Fibroblast of skin of left biceps (primary cell): ENCODE measurements at places on chromosomes 7 and 10.
A peak's percentile ranks its signal among the peaks of the same experiment; 100 is the strongest.

- no peak for DNase-seq
These were observed 8.2 kb downstream of the BLNK start for GRCh38 chr10:96263176-96263575.

GRCh38 chr7:19900118-19900517, 126.7 kb upstream of the TMEM196 start:
- DNase-seq = no peak

GRCh38 chr10:49417311-49418052, 21.6 kb upstream of the DRGX start:
- no peak for DNase-seq

DNA sequence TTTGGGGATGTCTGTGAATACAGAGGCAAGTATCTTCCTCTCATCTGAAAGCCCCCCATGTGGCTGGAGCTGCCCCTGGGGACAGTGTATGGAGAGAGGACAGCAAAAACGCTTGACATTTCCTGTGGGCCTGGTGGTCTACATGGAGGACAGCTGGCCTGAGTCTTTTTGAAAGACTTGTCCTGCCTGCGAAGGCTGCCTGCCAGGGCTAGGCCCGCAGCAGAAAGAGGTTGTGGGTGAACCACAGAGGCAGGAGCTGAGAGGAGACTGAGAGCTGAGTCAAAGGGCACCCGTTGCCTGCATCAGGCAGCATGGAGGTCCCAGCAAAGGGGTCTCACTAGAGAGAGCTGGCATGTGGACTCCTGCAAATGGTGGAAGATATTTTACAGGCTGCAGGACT, 66.4 kb downstream of the KAT6B start:
- DNase-seq = no peak

- DNase-seq = no peak
These were observed 107.2 kb upstream of the RELN start for GRCh38 chr7:104096683-104097082.

DNA sequence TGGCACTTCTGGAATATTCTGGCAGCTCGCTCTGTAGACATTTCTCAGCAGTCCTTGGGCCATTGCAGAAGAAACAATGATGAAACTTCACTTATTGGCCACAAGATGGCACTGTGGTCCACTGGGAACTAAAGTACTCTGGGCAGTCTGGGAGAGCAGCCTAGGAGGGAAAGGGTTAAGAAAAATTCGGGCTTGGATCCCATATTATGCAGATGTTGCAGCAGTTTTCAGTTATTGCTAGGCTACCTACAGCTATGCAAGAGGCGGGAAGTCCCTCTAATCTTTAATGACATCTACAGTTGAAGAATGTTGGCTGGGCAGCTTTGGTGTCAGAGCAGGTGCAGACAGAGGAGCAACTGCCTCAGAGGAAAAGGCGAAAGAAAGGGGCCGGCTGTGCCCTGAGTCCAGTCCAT, 201.7 kb upstream of the PRSS58 start:
- peak; percentile 75 for DNase-seq
